ENCODE measurements at places on chromosomes 7 and 10. TPM values are rescaled to one million over a fixed set of nuclear protein-coding genes. Genes with fewer than 3 reads are reported as not detected.

- DNase-seq, result no peak
Observed at GRCh38 chr10:78781251-78781913, 287.4 kb upstream of the ZMIZ1 start.

DNA sequence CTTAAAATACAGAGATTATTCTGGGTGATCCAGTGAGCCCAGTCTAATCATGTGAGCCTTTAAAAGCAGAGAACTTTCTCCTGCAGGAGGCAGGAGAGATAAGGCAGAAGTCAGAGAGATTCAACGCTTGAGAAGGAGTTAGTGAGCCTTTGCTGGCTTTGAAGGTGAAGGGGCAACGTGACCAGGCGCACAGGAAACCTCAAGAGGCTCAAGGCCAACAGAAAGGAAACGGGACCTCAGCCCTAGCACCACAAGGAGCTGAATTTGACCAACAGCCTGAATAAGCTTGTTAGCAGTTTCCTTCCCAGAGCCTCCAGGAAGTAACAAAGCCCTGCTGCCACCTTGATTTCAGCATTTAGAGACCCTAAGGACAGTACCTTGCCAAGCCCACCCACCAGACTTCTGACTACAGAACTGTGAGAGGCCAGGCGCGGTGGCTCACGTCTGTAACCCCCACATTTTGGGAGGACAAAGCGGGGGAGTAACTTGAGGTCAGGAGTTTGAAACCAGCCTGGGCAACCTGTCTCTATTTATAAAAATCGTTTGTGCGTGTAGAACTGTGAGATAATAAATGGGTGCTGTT is 87.3 kb upstream of the KAT6B start:
- peak; percentile 5 for DNase-seq

DNA sequence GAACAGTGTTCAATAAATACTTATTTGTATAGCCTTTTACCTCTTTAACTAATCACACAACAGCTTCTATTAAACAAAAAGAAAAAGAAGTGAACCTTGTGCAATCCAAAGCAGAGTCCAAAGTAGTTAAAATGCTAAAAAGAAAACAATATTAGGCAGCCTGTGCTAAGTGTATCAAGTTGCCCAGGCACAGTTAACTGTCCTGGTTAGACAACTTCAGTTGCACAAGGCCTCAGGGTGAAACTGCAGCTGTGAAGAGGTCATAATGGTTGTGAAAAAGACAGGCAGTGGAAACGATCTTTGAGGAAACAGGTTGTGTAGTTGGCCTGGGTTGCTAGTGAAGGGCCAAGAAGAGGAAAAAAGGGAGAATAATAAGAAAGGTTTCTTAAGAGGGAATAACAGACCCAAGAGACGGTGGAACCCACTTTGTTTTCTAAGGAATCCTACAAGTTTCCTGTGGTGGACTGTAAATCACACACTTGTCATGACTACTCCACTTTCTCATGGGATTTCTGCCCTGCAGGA is 6.0 kb upstream of the CROT start:
- no peak for DNase-seq

DNA sequence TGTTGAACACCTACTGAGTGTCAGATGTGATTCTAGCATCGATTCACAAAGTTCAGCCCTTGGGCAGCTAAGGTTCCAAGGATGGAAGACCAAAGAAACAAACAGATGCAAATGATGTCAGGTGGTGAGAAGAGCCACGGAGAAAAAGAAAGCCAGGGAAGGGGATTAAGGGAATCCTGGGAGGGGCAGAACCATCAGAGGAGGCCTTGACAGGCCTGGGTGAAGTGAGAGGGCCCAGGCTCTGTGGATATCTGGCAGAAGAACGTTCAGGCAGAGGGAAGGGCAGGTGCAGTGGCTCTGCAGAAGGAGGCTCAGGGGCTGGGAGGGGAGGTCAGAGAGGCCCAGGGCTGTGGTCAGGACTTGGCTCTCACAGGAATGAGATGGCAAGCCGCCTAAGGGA is 90.4 kb downstream of the C10orf105 start:
- DNase-seq, result no peak

GRCh38 chr7:92963566-92963965 is 127.2 kb upstream of the CDK6 start:
- DNase-seq, result peak; percentile 22

- no peak for DNase-seq
Observed at GRCh38 chr7:139697056-139697455, 80.7 kb downstream of the HIPK2 start.

- DNase-seq, result no peak
Observed at GRCh38 chr10:23656735-23657134, 217.9 kb downstream of the OTUD1 start.

GRCh38 chr10:44322137-44322536 is 62.8 kb downstream of the CXCL12 start:
- no peak for DNase-seq

- peak; percentile 56 for DNase-seq
Observed at GRCh38 chr7:133230591-133231194, 22.2 kb upstream of the EXOC4 start.

DNA sequence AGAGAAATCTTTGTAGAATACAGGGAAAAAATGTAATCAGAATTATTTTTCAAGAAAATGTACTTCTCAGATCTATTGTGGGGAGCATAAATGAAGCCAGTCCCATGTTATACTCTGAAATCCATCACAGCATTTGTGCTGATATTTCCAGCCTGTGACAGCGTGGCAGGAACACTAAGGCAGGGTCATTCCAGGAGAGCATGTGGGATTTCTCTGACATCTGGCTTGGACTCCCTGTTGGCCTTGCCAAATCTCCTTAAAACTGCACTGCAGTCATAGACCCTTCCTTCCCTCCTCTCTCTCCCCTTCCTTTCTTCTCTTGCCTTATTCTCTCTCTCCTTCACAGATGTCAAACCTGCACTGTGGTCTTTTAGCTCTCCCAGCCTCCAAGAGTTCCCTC is 6.5 kb upstream of the TSPAN13 start:
- peak; percentile 43 for DNase-seq

DNA sequence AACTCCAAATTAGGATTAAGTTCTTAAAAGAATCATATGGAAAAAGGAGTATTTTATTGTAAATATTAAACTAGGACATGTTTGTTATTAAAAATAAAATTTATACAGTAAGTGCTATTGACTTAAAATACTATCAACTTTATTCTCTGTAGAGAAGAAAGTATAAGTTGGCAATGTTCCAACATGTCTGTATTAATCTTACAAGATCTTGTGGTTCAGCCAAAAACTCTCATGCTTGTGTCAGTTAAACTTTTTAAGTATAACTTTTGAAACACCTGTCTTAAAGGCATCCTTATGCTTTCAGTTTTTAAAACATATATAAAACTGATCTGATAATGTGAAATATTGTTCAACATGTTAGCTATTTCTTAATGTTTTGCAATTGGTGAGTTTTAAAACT is 160.7 kb downstream of the ZEB1 start:
- peak; percentile 12 for DNase-seq

DNA sequence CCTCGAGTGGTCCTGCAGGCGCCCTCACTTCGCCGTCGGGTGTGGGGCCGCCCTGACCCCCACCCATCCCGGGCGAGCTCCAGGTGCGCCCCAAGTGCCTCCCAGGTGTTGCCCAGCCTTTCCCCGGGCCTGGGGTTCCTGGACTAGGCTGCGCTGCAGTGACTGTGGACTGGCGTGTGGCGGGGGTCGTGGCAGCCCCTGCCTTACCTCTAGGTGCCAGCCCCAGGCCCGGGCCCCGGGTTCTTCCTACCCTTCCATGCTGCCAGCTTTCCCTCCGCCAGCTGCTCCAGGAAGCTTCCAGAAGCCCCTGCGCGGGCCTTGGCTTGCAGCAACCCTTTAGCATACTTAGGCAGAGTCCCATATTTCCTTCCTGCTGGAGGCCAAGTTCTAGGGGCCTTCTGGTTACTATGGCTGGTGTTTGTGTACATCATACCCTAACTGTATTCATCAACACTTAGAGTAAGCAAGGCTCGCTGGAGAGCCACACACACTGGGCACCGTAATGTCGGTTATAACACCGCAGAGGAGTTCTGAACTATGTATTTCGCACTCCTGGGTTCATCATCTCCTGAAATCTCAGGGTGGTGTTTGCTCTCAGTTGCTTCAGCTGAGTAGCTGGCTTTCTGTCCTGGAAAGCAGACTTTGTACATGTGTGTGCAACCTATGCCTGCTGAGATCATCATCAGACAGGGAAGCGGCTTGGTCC is 471 bp downstream of the MGMT start:
- peak; percentile 71 for DNase-seq

- no peak for DNase-seq
Observed at GRCh38 chr7:139648941-139649425, 125.5 kb downstream of the CLEC2L start.

The ZFAND2A gene
- total RNA-seq, result 16.1 TPM

The DLG5 gene
- 34.6 TPM for total RNA-seq

The GCK gene
- total RNA-seq, result 2.9 TPM

The C10orf62 gene
- 0.82 TPM for total RNA-seq
